ENCODE measurements at places on chromosomes 11 and 22.
A peak's percentile ranks its signal among the peaks of the same experiment; 100 is the strongest.

GRCh38 chr11:58923300-58923788, 15.9 kb upstream of the GLYATL1 start:
- no peak for DNase-seq

GRCh38 chr11:115083144-115083806, 404.9 kb downstream of the NXPE2 start:
- DNase-seq: no peak

DNA sequence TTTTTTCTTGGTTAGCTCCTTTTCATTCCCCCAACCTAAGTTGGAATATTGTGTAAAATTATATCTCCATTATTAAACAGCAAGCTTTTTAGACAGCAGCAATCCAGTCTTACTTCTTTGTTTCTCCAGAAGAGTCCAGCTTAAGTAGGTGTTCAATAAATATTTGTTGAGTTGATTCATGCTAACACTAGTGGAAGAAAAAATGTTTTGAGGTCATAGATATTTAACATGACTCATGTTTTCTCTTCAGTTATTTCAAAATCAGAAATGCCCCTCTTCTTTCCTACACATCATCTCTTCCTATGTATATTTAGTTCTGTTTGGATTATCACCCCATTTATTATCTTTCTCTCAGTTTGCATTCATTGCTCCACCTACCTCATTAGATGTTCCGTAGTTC, 20.3 kb downstream of the CCDC83 start:
- DNase-seq: peak; percentile 58

- no peak for DNase-seq
These were observed 229.2 kb upstream of the B3GAT1 start for GRCh38 chr11:134640971-134641968.

- DNase-seq: no peak
These were observed 7.6 kb upstream of the CCKBR start for GRCh38 chr11:6251990-6252473.

GRCh38 chr22:34688825-34689224, 377.1 kb upstream of the ISX start:
- DNase-seq: no peak

DNA sequence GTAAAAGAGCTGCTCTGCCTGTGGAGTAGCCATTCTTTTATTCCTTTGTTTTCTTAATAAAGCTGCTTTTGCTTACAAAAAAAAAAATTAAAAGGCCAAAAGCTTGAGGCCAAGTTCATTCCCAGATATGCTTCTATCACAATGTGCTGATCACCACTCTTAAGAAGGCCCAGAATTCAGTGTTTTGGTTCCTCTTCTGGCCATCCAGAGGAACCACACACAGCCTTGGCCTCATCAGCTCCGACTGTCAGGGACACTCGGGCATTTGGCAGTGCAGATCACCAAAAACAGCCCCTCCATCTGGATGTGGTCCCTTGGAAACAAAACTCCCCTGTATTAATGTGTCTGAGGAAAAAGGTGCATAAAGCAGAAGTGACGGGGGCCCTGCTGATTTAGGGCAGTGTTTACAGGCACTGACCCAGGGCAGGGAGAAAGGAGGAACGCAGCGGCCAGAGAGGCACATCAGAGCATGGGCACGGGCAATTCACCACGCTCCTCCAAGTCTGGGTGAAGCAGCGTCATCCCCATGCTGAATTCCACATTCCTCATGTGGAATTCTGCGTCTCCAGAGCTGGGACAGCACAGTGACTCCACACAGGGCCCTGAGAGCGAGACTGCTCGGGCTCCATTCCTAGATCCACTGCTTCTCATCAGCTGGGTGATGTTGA, 17.7 kb downstream of the POLDIP3 start:
- no peak for DNase-seq

DNA sequence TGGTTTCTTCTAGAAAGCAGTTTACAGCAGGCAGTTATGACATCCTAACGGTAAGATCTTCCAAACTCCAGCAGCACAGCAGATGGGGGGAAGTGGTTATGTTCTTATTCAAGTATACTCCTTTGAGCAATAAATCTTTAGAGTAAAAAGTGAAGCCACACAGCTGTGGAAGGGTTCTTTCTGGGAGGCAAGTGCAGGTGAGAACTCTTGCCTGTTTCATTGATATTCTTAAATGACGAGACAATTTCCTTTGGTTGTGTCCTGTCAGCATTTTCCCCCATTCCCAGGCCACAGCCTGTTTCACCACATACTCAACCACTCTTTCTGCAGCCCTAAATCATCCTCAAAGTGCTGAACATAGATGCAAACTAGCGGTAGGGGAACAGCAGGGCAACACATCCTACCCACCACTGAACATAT, 207.3 kb upstream of the MTNR1B start:
- no peak for DNase-seq

- DNase-seq: peak; percentile 82
These were observed 19.9 kb upstream of the MUC5B start for GRCh38 chr11:1202776-1203504.

GRCh38 chr11:92601048-92601447, 368.4 kb upstream of the MTNR1B start:
- DNase-seq: no peak

DNA sequence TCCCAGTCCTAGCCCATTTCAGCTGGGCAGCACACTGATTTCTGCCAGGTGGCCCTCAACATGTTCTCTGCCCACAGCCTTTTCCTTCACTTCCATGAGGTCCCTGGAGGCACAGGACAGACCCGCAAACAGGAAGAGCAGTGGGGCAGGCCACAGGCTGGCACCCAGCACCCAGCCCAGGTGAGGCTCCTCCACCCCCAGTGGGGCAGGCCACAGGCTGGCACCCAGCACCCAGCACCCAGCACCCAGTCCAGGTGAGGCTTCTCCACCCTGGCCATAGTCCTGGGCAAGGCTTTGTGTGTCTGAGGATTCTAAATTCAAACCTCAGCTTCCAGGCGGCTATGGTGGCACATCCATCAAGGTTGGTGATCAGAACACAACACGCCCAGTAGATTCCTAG, 1413.0 kb downstream of the BRD1 start:
- DNase-seq: no peak

DNA sequence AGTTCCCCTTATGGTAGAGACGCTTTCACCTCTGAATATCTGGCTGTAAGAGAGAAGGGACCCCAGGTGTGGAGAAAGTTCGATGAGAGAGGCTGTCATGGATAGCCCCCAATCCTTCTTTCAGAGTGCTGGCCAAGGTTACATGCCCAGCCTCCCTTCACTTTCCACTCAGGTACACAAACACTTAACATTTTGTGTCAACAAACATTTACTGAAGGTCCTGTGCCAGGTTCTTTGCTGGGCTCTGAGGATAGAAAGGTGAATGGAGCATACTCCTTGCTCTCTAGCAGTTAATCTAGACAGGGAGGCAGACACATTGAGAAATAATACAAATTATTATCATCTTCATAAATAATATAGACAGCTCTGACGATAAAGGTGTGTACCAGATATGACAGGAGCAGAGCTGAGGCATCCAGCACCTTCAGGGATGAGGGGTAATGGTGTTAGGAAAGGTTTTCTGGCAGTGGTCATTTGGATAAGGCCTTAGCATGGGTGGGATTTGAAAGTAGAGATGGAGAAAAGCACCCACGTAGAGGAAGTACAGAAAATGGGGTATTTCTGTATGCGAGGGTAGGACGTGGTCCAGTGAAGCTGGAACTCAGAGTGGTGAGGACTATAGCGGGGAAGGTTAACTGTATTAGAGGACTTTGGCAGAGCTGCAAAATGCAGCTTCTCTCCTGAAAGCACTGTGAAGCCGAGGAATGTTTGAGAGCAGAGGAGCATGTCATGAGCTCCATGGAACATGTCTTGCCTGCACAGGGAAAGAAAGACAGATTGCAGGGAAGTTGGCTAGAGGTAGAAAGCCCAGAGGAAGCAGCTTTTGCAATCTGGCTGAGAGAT, 19.6 kb downstream of the PPFIBP2 start:
- no peak for DNase-seq

- peak; percentile 41 for DNase-seq
These were observed 25.9 kb upstream of the FBLN1 start for GRCh38 chr22:45476814-45477213.

DNA sequence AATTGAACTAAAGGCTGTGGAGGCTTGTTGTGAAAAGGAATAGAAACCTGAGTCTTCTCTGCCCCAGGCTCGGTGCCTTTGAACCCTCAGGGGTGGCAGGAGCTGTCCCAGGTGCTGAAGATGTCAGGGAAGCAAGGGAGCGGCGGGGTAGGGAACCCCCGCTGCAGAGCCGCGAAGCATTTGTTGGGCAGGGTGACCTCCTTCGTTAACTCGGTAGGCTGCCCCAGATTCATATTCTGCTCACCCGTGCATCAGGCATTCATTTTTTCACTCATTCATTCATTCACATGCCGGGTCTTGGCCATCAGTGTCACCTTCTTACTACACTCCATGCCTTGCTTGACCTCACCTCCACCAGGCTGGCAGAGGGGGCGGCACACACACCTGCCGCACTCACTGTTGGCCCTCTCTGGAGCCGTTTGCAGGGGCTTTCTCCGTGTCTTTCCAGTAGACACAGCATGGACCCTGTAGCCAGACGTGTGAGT, 618.9 kb downstream of the BRD1 start:
- no peak for DNase-seq

- DNase-seq: no peak
These were observed 36.6 kb downstream of the MB start for GRCh38 chr22:35580351-35581022.

- peak; percentile 65 for DNase-seq
These were observed 34.1 kb upstream of the CRTAM start for GRCh38 chr11:122804161-122804560.

GRCh38 chr11:33861386-33861785, 30.5 kb downstream of the LMO2 start:
- DNase-seq: no peak

DNA sequence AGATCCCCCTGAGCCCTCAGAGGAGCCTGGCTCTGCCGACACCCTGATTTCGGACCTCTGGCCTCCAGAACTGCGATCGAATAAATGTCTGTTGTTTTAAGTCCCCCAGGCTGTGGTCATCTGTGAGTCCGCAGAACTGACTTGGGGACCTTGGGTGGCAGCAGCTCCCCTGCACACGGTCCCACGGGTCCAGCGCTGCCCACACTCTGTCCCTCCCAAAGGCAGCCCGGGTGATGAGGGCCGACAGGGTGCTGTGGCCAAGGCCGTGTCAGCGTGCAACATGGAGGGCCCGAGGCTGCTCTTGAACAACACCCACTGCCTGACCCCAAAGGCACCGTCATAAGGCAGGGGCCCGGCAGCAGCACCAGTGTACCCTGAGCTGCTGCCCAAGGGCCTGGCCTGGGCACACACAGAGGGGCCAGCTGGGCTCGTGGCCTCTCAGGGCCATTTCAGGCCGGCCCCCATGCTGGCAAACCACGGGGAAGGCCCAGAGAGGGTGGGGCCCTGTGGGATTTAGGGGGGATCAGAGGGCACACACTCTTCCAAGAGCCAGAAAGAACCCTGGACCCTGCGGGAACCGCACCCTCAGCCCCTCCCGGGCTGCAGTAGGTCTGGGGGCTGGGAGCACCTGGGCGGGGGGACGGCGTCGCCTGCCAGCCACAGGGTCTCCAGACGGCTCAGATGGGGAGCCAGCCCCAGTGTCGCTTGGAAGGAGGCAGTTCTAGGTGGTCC, 77.1 kb upstream of the PRR5 start:
- no peak for DNase-seq

- peak; percentile 96 for DNase-seq
These were observed 10.4 kb upstream of the CELSR1 start for GRCh38 chr22:46547883-46548244.

DNA sequence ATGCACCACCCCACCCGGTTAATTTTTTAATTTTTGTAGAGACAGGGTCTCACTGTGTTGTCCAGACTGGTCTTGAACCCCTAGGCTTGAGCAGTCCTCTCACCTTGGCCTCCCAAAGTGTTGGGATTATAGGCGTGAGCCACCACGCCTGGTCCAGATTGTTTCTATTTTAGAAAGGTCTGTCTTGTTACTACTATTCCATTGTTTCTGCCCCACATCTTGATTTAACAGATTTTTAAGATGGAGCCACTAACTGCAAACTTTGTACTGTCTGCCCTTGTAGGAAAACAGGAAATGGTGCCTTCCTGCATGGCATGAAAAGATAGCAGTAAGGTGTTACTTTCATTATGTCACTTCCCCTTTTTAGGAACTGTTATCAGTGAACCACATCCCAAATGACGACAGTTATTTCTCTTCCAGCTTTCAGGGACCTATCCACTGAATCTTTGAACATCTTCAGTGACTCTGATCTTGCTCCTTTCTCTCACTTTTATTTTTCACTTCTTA, 23.2 kb downstream of the TAF1D start:
- no peak for DNase-seq

- DNase-seq: no peak
These were observed 6.1 kb upstream of the TCN2 start for GRCh38 chr22:30600921-30601320.

DNA sequence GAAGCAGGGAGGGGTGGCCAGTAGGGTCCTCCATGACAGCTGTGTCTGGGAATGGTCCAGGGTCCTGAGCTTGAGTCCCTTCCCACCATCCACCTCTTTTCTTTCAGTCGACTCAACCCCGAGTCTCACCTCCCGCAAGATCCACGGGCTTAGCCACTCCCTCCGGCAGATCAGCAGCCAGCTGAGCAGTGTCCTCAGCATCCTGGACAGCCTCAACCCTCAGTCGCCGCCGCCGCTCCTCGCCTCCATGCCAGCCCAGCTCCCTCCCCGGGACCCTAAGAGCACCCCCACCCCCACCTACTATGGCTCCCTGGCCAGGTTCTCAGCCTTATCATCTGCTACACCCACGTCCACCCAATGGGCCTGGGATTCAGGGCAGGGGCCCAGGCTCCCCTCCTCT, 81.9 kb downstream of the CEP164 start:
- DNase-seq: no peak

GRCh38 chr11:15649371-15650104, 534.8 kb downstream of the INSC start:
- DNase-seq: no peak

DNA sequence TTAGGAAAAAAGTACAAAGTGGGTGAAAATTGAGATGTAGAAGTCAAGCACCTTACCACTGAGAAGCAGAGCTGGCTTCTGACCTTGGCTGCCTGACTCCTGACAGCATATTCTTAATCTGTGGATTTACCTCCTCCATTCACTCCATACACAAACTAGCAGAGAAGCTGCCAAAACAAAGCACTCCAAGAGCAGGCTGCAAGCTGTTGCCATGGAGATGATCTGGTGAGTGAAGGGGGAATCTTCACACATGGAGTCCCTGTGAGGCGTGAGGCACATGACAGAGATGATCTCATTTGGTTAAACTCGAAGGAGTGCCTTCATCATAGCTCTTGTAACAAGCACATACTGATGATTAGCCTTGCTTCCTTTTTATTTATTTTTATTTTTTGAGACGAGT, 16.1 kb downstream of the COMMD9 start:
- no peak for DNase-seq

Data from AG08395 (cell line).